ENCODE measurements at places on chromosomes 12 and 14. TPM values are rescaled to one million over a fixed set of nuclear protein-coding genes. Genes with fewer than 3 reads are reported as not detected.

Gene SIX6
- total RNA-seq: not detected

Gene LRP1-AS
- not detected for total RNA-seq

Gene TAC3
- not detected for total RNA-seq

Gene TEX52
- not detected for total RNA-seq

Gene VPS29
- 45.0 TPM for total RNA-seq

Gene SLCO1A2
- not detected for total RNA-seq

All from smooth muscle cell of the pulmonary artery (primary cell).